ENCODE measurements at places on chromosomes 12 and 14.

DNA sequence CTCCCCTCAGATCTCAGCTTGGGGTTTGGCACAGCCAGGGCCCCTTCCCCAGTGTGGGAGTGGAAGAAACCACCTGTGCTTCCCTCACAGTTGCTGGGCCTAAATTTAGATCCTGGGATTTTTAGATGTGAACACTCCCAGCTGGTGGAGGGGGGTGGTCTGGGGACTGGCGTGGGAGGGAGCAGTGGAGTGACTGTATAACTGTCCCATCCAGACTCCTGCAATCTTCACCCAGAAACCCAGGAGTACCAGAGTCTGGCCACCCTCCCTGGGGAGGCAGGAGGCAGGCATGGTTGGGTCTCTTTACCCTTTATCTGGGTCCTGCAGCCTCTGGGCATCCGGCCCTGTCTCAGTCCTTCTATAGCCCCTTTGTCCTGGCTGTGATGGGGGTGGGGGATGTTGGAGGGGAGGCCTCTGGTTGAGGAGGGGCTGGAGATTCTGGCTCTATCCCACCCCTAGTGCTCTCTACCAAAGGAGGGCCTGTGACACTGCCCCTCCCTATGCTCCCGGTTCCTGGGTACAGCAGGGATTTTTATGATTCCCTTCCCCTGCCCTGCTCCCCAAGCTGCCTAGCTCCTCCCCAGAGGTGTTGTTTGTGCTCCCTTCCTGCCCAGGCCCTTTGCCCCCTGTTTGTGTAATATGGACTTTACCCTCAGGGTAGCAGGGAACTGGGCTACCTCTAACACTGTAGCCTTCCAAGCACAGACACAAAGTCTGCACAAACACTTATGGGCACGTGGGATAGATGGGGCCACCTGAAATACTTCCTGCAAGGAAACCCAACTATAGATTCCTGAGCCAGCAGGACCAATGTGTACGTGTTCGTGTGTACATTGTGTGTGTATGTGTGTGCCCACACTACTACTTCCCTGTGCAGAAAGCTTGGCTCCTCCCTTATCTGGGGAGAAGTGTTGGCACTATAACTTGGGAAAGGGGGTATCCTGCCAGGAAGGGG lies 1.7 kb downstream of the ERBB3 start:
- DNase-seq, result no peak

DNA sequence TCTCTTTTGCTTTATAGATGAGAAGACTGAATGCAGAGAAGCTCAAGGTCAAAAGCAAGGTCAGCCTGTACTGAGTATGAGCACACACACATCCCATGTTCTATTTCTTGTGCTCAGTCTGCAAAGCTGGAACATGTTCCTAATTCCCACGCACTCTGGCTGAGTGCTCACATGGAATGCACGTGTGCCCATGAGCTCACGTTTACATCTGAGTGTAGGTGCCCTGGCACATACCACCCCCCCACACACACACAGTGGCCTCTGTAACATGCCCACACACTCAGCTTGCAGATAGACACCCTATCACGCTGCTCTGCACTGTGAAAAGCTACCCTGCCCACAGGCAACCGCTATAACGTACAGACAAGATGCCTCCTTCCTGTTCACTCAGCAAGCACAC lies 700.1 kb downstream of the MED13L start:
- DNase-seq, result no peak

DNA sequence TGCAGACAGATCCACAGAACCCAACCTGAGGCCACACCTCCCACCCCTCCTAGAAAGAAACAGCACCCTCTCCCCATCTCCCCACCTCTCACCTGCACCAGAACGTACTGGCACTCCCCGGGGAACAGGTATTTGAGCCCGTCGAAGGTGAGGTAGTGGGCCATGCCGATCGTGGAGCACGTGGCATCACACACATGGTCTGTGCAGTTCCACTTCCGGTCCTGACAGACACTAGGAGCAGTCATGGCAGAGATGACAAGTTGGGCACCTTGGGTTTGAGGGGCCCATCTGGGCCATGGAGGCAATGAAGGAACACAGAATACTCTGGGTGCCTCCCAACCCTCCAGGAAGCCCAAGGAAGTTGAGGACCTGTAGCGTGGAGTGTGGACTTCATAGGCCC lies 89.5 kb upstream of the ANO2 start:
- no peak for DNase-seq

DNA sequence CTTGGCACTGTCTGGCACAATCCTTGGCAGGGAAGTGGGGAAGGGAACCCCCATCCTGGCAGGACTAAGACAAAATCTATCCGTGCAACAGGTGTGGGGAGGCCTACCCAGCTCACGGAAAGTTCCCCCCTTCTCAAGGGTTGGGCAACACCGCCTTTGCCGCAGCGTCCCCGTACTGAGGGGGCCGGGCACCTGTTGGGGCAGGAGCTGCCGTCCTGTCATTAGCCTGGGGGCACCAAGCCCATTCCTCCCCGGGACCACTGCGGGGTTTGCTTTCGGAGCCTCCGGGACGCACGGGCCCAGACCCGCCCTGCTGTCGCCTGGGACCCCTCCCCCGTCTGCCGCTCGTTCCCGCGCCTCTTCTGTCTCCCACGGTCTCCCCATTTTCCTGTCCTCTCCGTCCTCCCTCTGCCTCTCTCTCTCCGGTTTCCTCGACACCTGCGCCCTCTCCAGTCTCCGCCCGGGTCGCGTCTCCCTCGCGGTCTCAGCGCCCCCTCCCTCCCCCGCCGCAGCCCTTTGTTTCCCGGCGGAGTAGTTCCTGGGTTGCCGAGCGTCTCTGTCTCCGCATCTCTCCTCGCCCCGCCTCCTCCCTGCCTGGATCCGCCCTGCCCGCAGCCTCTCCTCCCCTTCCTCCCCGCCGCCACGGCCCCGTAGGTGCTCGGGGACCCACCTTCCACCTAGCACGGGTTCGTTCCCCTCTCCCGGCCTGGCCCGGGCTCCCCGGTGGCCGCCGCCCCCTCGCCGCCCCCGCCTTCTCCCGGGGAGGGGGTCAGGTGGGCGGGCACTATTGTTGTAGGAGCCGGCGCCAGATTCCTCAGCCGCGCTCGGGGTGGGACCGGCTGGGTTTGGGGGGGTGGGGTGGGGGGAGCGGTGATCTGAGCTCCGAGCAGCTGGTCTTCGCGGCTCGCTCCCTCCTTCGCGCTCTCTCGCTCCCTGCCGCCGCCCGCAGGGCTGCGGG lies at the start of gene CACNB3:
Gene CACNB3, plus strand, starts transcription at position 624 of the 958 bp plus-strand sequence. CDS start 434 bp downstream, outside the sequence.
- peak; percentile 81 for DNase-seq

DNA sequence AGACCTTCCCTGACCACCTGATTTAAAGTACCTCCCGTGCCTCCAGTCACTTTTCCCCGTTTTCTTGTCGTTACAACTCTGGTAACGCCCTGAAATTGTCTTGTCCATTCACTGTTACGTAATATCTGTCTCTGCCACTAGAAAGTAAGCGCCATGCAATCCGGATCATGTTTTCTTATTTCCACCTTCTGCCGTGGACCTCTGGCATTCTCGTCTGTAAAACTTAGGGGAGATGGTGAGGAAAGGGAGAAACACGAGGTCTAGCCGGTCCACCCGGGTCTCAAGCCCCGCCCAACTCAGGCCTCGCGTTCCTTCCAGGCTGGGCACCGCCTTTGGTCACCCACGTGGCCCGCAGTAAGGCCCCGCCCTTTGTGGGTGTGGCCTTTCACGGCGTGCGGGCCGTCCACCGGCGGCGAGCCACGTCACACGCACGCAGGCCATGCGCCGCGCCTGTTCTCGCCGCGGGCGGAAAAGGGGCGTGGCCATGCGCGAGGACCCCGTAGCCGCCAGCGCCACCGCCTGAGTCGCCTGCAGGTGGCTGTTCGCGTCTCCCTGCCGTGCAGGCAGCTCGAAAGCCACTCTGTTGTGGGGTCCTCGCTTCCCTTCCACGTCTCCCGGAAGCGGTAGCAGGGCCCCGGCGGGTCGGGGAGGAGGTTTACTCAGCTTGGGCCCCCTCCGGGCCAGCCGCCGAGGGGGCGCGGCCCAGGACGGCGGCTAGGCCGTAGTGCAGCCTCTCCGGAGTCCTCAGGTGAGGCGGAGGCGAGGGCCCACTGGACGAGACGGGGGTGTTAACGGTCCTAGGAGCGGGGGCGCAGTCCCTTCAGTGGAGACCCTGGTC lies at the start of gene GOLGA5:
Gene GOLGA5, plus strand, starts transcription at position 597 of the 838 bp plus-strand sequence. CDS start 3,133 bp downstream, outside the sequence.
- peak; percentile 98 for DNase-seq

GRCh38 chr14:98928418-98928817 lies 343.6 kb downstream of the BCL11B start:
- no peak for DNase-seq

DNA sequence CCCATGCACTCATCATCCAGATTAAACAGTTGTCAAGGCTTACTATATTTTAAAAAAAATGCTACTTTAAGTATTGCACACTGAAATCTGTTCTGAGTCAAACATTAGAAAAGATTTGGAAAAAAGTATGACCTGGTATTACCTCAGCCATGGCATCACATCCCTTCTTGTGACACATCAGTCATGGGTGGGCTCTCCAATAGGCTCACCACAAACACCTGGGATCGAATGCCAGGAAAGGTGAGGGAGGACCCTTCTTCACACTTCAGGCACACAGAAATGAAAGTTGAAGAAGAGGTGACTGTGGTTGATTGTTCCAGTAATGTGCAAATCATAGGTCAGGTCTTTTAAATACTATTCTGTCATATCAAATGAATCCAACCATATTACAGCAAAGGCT lies 36.6 kb upstream of the GZMB start:
- DNase-seq, result peak; percentile 64

GRCh38 chr12:123916729-123917128 lies 55.9 kb downstream of the CCDC92 start:
- DNase-seq, result peak; percentile 64

DNA sequence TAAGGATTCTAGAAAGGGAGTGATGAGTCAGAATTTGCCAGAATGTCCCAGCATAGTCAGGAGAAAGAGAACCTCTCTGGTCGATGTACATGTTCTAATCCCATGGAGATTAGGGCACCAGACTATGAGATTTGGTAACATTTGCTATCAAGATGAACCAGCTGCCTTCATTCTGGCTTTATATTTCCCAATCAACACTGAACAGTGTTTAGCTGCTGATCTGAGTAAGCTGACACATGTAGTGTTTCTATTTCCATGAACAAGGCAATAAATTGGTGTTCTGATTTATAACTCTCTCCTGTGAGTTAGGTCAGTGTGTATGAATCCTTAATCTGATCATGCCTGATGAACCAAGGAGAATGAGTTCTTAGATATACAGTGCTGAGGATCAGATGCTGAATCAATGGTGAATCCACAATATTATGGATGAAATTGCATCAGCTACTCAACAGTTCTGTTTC lies 158.0 kb upstream of the AMIGO2 start:
- DNase-seq, result no peak

GRCh38 chr12:86158956-86159355 lies 97.2 kb downstream of the MGAT4C start:
- DNase-seq, result no peak

DNA sequence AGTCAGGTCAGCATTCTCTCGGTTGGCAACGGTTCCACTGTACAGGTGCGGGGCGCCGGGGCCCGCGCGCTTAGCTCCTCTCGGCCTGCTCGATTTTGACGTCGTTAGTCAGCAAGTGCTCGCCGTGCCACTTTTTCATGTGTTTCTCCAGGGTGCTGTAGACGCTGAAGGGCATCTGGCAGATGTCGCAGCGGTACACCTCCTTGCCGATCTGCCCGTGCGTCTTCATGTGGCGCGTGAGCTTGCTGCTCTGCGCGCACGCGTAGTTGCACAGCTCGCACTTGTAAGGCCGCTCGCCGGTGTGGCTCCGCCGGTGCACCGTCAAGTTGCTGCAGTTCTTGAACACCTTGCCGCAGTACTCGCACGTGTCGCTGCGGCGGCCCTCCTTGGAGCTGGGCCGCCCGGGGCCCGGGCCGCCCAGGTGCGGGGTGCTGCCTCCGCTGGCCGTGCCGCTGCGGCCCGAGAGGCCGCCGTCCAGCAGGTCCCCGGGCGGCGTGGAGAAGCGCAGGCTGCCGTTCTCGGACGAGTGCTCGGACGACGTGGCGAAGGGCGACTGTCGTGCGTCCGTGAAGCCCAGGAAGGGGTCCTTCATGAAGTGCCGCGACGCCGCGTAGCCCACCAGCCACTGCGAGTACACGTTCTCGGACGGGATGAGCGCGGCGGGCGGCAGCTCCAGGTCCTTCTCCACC lies 97.8 kb downstream of the BCL11B start:
- no peak for DNase-seq

- DNase-seq, result peak; percentile 97
These were observed at the start of the genes CCDC59 and METTL25 for GRCh38 chr12:82358200-82359114. TSS of gene CCDC59 (minus strand) at chr12:82358387. CDS start at chr12:82358376, 11 bp downstream. TSS of gene METTL25 (plus strand) at chr12:82358529. CDS start at chr12:82358566, 37 bp downstream.

GRCh38 chr14:74133833-74134481 lies 49.2 kb downstream of the LIN52 start:
- no peak for DNase-seq

GRCh38 chr14:23228812-23229211 lies 8.9 kb upstream of the RNF212B start:
- no peak for DNase-seq

- peak; percentile 23 for DNase-seq
These were observed 24.6 kb upstream of the MGP start for GRCh38 chr12:14910090-14910915.

DNA sequence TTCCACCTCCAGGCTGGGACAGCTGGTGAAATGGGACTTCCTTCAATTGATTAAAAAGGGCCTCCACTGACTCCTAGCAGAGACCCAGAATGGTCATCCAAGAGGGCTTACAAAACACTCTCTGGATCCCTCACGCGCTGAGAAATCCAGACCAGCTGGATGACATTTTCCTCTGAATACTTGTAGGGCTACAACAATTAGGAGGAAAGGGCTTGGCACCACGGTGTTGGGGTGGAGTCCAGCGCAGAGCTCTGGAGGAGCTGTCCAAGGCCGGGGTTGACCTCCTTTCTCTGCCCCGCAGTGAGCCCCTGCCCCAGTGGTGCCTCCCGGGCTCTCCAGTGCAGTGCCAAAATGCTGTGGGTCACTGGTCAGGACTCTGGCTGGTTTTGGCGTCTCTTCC lies 189.0 kb upstream of the CCND2 start:
- no peak for DNase-seq

DNA sequence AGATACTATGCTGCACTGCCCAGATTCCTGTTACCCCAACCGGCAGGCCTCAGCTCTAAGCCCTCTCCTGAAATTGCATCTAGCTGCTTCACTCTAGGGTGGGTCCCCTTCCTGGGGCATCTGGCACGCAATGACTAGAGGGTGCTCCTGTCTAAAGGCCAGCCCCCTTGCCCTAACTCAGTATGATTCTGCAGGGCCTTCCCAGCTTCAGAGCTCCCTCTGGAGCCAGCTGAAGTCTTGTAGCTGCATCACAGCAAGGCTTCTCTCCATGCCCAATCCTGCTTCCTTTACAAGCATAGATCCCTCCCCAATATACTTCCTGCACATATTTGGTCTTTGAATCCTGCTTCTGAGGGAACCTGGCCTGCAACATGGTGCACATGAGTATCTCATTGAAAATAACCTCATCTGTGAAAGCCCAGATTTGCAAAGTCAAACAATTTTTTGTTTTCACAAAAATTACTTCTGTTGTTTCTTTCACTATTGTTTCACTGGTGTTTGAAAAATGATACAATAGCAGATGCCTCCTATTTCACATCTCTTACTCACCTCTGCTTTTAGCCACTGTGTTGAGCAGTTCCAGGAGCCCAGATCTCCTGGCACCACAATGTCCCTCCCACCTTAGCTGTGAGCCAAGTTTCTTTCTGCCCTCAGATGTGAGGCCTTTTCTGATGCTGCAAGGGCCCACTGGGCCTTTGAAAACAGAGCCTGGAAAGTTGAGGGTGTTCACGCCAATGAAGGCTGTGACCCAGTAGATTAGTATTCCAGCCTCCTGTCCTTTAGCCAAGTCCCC lies 169.5 kb upstream of the EGLN3 start:
- DNase-seq, result no peak

All from activated naive CD8-positive, alpha-beta T cell treated with anti-CD3 and anti-CD28 coated beads, Interleukin-2, amount 50 U/mL, for 24 hours (primary cell).